Tongue (tissue), 3 donors: ENCODE measurements at places on chromosomes 6 and 20.

GRCh38 chr6:31763619-31763940, 1.1 kb downstream of the SAPCD1 start:
- DNase-seq: peak; percentile 66

DNA sequence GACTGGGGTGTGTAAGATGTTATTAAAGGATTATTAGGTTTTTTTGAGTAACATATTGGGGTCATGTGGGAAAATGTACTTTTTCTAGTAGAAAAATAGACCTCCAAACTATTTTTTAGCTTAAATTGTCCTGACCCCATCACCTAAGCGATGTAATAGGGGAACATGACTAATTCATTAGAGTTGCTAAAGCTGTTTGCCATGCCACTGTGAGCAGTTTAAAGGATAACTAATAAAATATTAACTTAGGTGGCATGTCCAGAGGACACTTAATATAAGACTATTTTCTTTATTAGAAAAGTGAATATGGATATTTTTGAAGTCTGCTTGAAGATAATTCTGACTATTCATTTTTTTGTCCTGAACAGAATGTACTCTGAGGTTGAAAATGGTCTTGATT, 545.9 kb upstream of the BTBD3 start:
- no peak for DNase-seq

DNA sequence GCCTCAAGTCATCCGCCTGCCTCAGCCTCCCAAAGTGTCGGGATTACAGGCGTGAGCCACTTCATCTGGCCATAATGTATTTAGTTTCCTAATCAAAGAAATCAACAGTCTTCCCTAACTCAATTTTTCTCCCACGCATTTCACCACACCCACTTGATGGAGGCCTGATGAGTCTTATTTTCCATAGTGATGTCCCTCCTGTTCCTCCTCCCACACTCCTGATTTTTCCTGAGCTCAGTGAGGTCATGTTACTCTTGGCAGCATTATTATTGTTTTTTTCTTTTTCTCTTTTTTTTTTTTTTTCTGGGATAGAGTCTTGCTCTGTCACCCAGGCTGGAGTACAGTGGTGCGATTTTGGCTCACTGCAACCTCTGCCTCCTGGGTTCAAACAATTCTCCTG, 8.9 kb downstream of the ABRACL start:
- no peak for DNase-seq

GRCh38 chr6:63447134-63447533, 125.1 kb upstream of the LOC128125822 start:
- DNase-seq: peak; percentile 41

DNA sequence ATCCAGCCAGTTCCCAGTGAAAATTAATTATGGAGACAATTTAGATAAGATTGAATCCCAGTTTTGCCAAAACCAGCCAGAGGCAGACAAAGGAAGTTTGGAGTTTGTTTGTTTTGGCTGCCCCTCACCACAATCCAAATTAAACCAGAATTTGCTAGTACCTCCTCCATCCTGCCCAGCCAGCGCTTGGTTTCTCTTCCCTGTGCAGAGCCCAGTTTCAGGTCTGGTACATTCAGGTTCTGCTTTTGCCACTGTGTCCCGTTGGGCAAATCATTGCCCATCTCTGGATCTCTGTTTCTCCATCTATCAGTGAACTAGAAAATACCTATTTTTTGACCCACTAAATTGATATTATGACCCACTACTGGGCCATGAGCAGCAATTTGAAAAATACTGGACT, 26.4 kb downstream of the FOXP4 start:
- no peak for DNase-seq

- no peak for DNase-seq
Observed at GRCh38 chr6:98925831-98926230, 21.9 kb downstream of the FBXL4 start.

GRCh38 chr6:111551521-111552231, 54.0 kb downstream of the TRAF3IP2 start:
- DNase-seq: peak; percentile 71

GRCh38 chr6:31405996-31406395, 2.6 kb downstream of the MICA start:
- DNase-seq: no peak

DNA sequence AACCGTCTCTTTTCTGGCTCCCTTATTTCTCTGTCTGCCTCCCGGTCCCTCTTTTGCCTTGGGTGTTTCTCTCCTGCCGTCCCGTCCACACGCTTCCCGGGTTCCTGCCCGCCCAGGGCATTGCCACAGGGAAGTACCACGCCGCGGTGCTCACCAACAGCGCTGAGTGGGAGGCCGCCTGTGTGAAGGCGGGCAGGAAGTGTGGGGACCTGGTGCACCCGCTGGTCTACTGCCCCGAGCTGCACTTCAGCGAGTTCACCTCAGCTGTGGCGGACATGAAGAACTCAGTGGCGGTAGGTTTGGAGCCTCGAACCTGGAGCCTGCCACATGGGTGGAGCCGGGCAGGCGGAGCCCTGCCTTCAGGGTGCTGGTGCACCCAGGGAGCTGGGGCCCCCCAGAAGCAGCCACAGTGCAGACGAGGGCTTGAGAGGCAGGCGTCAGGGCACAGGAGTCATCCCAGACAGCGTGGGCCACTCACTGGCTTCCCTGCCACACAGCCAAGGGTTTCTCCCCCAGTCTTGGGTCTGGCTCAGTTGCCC, 21.3 kb downstream of the NPEPL1 start:
- DNase-seq: no peak

DNA sequence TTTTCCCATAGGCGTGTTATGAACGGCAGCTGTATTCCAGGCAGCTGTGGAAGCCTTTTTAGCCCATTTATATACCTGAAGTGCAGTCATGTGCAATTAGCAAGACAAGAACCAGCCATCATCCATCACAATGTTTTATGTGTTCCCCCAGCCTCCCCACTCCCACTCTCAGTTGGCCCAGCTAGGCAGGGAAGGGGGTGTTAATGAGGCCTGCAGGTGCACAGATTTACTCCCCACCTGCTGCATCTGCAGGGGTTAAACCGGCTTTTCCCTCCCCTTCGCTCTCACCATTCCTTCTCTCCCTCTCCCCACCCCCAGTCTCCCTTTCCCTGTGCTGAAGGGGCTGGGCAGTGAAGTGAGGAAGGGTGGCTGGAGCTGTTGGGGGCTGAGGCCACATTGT, 149.8 kb upstream of the AKAP12 start:
- DNase-seq: peak; percentile 42

- DNase-seq: peak; percentile 74
Observed at GRCh38 chr6:31441365-31442267, 38.2 kb downstream of the MICA start.

GRCh38 chr6:135520781-135521180, 23.2 kb upstream of the AHI1 start:
- DNase-seq: no peak

- DNase-seq: no peak
Observed at GRCh38 chr6:33323623-33323948, 6.0 kb upstream of the ZBTB22 start.

DNA sequence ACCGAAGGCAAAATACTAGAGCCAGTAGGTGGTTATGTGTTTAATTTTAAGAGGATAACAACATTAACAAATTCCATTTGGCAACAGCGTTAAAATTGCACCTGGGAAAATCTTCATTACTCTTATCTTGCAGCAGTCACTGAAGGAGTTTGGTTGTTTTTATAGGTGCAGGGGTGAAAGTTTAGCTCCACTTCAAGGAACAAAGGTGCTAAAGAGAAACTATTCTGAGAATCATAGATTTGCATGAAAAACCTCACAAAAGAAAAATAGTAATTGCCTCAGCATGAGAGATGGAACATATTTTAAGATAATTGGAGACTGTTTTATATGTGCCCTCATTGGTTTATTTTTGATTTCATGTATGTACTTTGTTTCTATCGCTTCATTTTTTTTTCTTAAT, 444.4 kb downstream of the UTRN start:
- DNase-seq: no peak

DNA sequence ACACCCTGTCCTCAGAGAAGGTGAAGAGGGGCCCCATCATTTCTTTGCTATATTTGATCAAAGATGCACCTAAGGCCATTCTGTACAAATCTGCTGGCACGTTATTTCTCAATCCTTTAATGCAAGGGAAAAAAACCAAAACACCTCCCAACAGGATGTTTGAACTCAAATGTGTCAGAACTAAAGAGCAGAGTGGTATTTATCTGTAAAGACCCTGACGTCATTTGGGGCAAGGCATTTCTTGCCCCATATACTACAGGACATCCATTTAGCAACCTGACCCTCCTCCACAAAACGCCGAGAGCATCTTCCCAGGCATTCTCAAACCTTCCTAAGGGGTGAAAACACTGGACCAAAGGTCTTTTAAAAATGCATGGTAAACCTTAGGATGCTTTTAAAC, 50.8 kb downstream of the ZMYND8 start:
- DNase-seq: no peak

- DNase-seq: no peak
Observed at GRCh38 chr6:107354451-107354850, 104.9 kb downstream of the PDSS2 start.

- no peak for DNase-seq
Observed at GRCh38 chr6:110042670-110043296, 64.7 kb downstream of the GPR6 start.

DNA sequence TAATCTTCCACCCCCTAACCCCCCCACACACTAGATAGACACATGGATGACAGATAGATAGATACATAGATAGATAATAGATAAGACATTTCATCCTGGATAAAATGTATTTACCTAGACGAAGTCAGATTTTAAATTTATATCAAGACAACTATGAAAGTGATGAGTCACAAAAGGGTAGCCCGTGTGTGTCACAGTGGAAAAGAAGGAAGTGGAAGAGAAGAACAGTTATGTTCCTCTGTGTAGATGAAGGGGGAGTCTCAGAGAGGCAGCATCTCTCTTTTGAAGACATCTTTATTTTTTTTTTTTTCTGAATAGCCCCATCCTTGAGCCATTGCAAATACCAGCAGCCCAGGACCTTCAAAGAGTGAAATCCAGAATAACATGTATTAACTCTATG, 121.7 kb upstream of the VGLL2 start:
- no peak for DNase-seq

DNA sequence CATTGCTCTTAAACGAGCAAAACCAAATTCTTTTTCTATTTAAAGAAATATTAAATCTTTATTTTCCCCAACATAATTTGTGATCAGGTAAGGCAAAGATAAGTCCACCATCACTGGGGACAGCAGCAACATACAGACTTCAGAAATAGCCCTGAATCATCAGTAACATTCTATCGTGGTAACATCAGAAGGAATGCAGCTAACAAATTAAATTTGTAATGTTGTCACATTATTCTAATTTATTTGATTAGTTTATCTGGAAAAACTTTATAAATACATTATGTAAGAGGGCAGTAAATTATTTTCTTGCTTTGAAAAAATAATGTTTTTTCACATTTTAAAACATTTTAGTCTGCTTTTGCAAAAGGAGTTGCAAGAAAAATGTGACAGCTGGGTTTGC, 53.6 kb upstream of the BCLAF1 start:
- no peak for DNase-seq

GRCh38 chr6:40721271-40721952, 134.2 kb upstream of the LRFN2 start:
- peak; percentile 76 for DNase-seq

DNA sequence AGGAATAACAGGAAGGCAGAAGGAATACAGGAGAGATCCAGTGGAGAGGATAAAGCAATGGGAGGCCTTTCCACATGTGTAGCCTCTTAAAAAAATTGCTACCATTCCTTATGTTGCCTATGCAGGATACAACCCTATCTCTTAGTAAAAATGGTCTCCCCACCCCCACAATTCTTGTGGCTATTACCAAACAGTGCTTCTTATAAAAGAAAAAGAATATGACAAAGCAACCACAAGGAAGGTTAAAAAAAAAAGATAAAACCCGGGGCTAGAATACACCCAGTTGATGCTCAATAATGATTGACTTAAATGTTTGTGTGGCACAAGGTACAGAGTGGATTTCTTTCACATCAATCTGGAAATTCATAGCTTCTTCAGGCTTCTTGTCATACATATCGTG, 250.9 kb downstream of the HIVEP2 start:
- DNase-seq: no peak

DNA sequence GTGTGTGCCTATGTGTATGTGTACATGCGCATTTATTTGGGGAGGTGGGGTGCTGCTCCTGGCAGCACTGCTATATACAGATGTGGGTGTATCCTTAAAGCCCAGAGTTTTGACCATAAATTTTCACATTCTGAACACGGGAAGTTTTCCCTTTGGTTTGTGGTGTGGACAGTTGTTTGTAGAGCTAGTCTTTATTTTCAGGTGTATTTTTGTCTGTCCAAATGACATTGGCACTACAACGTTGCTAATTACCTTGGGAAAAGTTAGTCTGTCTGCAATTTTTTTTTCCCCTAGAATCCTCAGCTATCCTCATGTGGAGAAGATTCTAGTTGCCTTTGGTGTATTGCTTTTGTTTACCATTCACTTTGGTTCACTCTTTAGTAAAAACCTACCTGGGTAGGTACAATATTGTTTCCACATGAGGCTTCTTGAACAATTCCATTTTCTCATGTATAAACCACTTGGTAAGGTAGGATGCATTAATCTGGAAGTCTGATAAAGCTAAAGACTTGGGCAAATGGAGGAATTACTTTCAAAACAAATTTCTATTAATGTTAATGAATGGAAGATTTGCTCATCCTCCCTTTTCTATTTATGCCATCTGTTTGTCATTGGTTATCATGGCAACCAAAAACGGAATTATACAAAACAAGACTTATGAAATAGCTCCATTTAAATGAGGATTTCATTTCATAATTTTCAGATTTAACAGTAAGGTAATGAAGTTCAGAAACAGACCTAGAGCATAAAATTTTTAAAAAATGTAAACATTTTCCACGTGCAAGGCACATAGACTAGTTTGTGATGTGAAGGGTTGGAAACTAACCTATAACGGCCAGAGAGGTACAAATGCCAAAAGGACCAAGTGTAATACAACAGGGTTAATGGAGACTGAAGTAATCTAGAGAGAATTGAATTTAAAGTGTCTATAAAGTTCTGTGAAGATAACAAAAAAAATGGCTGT, 3.9 kb downstream of the CCN2 start:
- DNase-seq: no peak

DNA sequence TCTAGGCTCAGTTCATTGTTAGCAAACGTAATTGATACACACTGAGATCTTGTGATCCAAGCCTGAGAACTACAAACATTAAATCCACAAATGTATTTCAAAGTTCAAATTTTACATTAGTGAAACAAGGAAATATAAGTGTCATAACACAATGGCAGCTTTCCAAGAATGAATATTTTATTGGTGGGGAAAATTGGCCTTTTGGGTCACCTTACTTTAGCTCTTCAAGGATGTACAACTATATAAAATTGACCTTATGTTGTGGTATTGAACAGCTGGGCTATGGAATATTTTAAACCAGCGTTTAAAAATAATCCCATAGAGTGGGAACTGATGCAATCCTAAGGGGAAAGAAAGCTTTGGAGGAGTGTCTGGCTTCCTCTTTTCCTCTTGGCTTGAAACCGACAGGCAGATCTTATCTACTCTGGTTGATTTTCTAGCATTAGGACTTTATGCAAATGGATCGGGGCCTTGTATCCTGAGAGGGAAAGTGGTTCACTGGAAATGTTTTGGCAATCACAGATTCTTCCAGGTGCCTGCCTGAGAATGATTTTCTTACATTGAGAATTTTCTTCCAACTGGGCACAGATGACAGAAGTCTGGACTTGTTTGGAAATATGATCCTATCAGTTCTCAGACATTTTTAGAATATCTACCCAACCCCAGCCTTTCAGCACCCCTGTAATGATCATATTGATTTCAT, 184.8 kb upstream of the ECI2 start:
- peak; percentile 64 for DNase-seq
